LHCN-M2 (cell line): ENCODE measurements at places on chromosomes 12 and 14.
A peak's percentile ranks its signal among the peaks of the same experiment; 100 is the strongest.

GRCh38 chr14:53231171-53231570, 78.0 kb upstream of the DDHD1 start:
- no peak for DNase-seq

DNA sequence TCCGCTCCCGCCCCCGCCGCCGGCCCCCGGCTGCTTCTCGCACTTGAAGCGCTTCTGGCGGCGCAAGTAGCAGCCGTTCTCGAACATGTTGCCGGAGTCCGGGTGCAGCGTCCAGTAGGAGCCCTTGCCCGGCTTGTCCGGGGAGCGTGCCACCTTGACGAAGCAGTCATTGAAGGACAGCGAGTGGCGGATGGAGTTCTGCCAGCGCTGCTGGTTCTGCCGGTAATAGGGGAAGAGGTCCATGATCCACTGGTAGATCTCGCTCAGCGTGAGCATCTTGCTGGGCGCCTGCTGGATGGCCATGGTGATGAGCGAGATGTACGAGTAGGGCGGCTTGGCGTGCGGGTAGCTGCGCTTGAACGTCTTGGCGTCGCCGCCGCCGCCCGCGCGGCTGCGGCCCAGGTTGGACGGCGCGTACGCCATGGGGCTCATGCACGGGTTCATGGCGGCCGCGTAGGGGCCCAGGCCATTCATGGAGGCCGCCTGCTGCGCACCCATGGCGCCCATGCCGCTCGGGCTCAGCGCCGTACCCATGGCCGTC, 3.0 kb downstream of the FOXA1 start:
- no peak for DNase-seq

DNA sequence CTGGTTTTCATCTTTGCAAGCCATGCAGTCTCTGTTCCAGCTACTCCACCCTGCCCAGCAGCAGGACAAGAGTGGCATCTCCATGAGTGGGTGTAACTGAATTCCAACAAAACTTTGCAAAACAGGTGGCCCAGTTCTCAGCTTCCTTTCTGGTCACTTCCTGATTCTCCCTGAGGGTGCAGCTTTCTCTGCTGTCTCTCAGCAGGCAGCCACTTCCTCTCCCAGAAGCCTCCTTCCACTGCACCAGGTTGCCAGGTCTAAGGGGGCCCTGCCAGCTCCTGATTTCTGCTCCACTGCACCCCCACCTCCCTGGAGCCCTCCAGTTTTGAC, 341.0 kb upstream of the FKBP4 start:
- DNase-seq: no peak

- no peak for DNase-seq
Observed at GRCh38 chr12:69906411-69907216, 81.6 kb downstream of the MYRFL start.

- DNase-seq: peak; percentile 6
Observed at GRCh38 chr12:54680374-54680773, 32.2 kb upstream of the DCD start.

DNA sequence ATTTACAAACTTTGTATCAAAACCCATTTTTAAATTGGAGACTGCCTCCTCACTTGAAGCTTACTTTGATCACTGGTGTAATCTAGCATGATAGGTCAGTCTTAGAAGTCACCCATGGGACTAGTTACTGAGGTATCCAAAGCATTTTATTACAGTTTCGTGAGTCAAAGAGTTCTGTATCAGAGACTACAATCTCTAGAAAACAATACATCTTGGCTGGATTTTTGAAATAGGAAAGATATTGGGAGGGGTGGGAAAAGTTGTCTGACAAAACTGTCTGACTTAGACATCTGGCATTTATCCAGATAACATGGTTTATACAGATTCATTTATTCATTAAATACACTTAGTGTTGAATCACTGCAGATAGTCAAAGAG, 173.5 kb upstream of the PDZRN4 start:
- no peak for DNase-seq

GRCh38 chr14:46571970-46572369, 79.6 kb downstream of the RPL10L start:
- DNase-seq: no peak

- peak; percentile 7 for DNase-seq
Observed at GRCh38 chr14:105484069-105484996, 2.4 kb upstream of the CRIP1 start.

DNA sequence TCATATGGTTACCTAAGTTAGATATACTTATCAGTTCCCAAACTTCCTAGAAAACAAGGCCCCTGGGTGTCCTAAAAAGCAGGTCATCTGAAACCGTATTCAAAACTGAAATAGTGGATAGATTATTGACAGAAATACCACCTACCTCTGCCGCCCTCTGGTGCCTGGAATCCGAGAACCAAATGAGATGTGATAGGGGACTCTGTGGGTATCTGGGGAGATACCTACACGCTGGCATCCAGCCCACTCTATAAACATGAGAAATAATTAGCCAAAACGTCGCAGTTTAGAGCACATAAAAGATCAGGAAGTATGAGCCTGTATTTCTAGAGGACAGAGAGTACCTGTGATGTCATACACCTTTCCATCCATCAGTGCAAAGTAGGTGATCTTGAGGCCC, 4.4 kb downstream of the ORMDL2 start:
- no peak for DNase-seq

DNA sequence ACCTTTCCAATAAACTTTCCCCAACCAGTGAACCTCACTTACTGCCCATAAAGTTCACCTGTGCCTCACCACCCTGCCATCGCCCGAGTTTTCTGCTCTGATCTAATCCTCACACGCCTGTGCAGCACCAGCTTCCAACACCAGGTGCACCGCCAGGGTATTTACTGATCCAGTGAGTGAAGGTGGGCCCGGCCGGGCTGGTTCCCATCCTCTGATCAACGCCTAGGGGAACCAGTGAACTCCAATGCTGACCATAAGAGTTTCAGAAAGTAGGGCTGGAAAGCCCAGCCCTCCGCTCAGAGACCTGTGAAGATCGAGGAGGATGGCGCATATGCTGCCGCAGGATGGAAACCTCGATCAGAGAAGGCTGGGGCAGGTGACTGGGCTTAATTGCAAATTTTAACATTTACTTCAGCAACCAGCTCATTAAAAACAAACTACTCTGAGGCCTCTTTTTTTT, 685 bp upstream of the MYL6B start:
- peak; percentile 33 for DNase-seq

DNA sequence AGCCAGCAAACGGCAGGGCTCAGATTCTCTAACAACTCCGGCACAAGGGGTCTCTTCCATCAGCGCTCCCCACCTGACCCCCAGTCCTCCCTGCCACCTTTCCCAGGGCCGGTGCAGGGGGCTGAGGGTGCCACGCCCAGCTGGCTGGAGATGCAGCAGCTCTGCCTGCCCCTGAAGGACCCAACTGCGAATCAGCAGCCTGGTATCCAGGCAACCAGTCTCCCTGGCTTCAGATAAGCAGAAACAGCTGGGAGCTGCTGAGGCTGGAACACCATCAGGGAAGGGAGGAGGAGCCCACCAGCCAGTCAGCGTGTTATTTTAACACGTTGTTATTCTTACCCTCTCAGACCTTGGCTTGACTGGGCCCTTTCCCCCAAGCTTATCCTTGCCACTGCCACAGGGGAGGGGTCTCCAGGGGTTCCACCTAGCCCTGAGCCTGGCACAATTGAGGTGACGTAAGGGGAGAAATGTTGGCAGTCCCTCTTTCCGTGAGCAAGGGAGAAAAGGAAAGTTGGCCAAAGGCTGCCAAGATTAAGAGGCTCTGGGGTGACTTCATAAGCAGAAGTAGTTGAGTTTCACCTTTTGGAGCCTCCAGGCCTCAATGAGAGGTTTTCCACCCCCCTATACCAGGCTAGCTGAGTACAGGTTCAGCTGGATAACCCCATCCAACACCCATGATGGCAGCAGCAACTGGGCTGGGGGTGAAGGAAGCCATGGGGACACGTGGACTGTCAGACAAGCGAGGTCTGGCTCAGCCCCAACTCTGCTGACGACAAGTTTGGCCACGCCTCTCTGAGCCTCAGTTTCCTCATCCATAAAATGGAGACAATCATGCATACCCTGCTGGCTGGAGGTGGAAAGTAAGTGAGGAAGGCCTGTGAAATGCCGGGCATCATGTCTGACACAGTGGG, 91.1 kb downstream of the IRF2BPL start:
- DNase-seq: peak; percentile 96

GRCh38 chr14:105424861-105425260, 5.2 kb downstream of the MTA1 start:
- DNase-seq: no peak

GRCh38 chr12:510071-510825, 50.5 kb downstream of the B4GALNT3 start:
- no peak for DNase-seq

DNA sequence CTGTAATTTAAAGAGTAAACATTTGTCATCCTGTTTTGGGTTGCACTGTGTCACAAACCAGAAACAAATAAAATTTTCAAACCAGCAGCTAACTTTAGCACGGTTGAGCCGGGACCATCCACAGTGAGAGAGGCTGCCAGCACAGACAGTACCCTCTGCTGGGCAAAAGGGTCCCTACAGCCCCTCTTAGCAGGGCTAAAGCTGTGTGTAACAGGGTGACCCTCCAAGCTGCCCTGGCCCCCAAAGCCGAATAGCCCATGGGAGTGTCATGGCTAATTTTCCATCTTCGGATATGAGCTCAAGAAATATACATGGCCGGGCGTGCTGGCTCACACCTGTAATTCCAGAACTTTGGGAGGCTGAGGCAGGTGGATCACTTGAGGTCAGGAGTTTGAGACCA, 157.1 kb upstream of the GRIN2B start:
- no peak for DNase-seq

GRCh38 chr14:74573421-74574089, 38.5 kb downstream of the LTBP2 start:
- DNase-seq: no peak

GRCh38 chr14:94401083-94401482, 12.7 kb upstream of the SERPINA1 start:
- no peak for DNase-seq

- DNase-seq: peak; percentile 96
Observed at GRCh38 chr12:87756111-87756510, 273.1 kb downstream of the C12orf50 start.

DNA sequence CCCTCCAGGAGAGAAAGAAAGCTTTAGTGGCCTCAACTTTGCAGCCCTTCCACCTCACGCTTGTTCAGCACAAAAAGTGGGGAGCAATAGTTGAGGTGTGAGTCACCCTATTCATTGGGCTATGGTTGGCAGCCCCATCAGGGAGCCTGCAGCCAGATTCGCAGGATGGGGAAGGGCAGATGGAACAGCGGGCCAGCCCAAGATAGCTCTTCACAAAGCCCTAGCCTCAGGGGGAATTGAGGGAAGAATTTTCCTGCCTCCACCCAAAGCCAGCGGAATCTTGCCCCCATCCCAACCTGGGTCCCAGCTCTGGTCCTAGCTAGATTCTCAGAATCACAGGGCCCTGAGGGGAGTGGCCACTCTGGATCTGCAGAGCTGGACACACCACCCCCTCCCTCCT, 3.6 kb upstream of the KRT5 start:
- no peak for DNase-seq

DNA sequence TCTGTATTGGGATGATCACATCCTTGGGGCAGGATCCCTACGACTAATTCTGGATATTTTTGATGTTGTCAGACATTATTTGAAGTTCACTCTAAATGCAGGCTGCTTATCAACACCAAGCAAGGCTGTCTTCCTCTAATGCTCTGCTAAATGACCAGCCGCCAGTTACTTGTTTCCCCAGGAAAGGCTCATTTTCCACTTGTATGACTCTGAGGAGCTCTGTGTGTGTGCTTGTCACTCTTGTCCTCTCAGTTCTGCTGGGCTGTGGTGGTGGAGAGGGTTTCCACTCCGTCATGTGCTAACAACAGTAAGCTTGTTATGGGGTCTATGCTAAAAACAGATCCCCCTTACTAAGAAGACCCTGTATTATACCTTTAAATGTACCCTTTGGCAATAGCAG, 42.1 kb downstream of the ATL1 start:
- no peak for DNase-seq

GRCh38 chr14:81565441-81566290, 32.0 kb upstream of the SEL1L start:
- DNase-seq: peak; percentile 29

DNA sequence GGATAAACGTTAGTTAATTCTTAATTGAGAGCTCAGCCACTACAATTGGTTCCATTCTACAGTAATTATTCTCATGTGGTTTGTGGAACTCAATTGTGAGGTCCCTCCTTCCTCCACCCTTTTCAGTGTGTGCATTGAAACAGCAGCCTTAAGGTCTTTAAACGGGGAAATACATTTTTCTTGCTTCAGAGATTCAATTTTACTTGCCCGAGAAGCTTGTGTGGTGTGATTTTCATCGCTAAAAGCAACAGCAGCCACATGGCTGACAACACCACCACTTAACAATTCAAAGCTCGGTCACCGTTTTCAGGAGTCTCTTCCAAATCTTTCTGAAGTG, 733 bp upstream of the PPFIBP1 start:
- DNase-seq: no peak
